ENCODE measurements at places on chromosomes 3 and 15.

DNA sequence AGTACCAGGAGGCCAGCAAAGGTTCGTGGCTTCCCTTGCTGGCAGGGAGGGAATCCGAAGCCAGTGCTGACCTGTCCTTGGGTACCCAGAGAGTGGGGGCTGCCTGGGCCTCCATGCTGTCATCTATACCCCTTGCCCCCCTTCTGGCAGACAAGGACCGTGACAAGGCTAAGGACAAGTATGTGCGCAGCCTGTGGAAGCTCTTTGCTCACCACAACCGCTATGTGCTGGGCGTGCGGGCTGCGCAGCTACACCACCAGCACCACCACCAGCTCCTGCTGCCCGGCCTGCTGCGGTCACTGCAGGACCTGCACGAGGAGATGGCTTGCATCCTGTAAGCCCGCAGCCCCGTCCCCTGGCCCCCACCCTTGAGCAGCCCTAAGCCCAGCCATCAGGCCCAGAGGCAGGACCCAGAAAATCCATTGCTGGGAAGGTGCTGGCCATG is 2.8 kb downstream of the FES start:
- no peak for DNase-seq

GRCh38 chr3:141106842-141107241 is 55.7 kb downstream of the SPSB4 start:
- no peak for DNase-seq

DNA sequence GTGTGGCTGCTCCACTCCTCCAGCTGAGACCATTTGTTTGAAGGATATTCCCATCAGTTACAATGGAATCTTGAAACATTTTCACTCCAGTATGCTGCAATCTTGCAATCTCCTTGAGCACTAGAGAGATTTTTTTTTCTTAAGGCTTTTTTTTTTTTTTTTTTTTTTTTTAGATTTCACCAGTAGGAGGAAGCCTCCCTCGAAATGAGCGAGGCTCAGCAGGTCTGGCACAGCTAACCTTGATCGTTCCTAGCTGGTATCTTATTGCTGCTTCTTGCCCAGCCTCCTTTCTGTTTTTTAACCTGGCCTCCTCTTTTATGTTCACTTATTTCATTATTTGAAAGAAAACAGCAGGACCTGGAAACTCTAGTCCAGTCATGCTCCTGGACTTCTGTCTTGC is 48.1 kb downstream of the RAP2B start:
- DNase-seq: peak; percentile 11

DNA sequence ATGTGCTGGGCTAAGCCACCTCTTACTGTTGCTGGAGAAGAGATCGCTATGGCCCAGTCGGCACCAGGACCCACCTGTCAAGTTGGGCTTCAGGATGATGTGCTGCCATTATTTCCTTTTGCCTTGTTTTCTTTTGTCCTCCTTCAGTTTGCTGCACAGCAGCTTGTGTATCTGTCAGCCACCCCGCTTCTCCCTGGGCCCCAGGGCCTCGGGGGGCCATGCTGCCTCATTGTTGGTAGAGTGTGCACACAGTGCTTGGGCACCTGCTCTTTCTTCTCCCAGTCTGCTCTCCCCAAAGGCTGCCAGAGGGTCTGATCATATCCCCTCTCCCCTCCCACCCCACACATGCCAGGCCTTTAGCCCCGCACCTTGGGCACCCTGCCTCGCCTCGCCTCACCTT is 185.5 kb upstream of the ATP10A start:
- DNase-seq: no peak

DNA sequence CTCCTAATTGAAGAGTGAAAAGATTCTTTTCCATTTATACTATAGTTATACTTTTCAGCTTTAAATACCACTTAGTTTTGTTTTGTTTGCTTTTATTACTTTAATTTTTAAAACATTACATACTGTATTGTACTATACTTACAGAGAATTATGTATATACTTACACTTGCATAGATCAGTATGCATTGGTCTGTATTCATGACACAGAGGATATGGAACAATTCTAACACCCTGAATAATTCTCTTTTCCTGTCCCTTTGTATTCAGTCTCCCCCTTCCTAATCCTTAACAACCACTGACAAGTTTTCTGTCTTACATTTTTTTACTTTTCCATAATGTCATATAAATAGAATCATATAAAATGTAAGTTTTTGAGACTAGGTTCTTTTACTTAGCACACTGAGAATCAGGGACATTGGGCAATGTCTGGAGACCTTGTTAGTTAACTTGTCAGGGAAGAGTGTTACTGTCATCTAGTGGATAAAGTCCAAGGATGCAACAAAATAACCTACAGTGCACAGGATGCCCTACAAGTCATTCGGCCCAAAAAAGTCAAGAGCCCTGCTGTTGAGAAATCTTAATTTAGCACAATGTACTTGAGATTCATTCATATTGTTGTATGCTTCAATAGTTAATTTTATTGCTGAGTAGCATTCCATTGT is 95.7 kb upstream of the MCTP2 start:
- DNase-seq: no peak

- no peak for DNase-seq
These were observed 1.4 kb downstream of the U2SURP start for GRCh38 chr3:143002727-143003126.

- DNase-seq: no peak
These were observed 321.0 kb upstream of the NAALADL2 start for GRCh38 chr3:174538151-174538550.

DNA sequence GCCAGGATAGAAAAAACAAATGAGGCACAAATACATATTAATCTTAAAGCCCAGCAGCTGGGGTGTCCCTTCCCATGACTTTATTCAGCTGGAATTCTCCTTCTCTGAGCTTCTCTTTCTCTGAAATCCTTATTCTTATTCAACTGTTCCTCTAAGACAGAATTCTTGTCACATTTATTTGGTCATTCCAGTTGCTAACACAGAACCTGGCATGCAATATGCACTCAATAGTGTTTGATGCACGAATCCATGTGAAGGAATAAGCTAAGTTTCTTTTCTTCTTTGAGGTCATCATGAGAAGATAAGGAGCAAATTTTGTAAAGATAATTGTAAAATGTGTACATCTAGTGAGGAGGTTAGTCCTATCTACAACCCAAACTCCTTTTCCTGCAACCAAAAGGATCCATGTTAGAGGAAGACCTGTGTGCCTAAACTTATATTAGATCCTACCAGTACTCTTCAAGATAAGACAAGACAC is 154.2 kb upstream of the KCNMB2 start:
- no peak for DNase-seq

All from NT2/D1 (cell line).